Bladder microvascular endothelial cell (primary cell): ENCODE measurements at places on chromosomes 1 and 21. TPM values are rescaled to one million over a fixed set of nuclear protein-coding genes. Genes with fewer than 3 reads are reported as not detected.

LCE1D gene
- total RNA-seq: not detected in 2 replicates

ANXA9 gene
- not detected in 2 replicates for total RNA-seq

SVBP gene
- total RNA-seq: 11.3 and 13.8 TPM in 2 replicates

APOBEC4 gene
- not detected in 2 replicates for total RNA-seq

FCRL3 gene
- not detected in 2 replicates for total RNA-seq

KLHDC8A gene
- total RNA-seq: not detected in 2 replicates

KRTAP13-2 gene
- total RNA-seq: not detected in 2 replicates

PLA2G2C gene
- not detected in 2 replicates for total RNA-seq

ANKRD34A gene
- total RNA-seq: 0.13 and 0.32 TPM in 2 replicates

GBP6 gene
- not detected in 2 replicates for total RNA-seq

GJC2 gene
- 0.49 and 4.9 TPM in 2 replicates for total RNA-seq

TDRD10 gene
- total RNA-seq: 3.6 and 5.2 TPM in 2 replicates

C1orf105 gene
- total RNA-seq: not detected in 2 replicates
